Stimulated activated CD8-positive, alpha-beta memory T cell treated with anti-CD3 and anti-CD28 coated beads, Interleukin-15, amount 100 ng/mL, for 4 hours (primary cell): ENCODE measurements at places on chromosomes 1 and 21.

DNA sequence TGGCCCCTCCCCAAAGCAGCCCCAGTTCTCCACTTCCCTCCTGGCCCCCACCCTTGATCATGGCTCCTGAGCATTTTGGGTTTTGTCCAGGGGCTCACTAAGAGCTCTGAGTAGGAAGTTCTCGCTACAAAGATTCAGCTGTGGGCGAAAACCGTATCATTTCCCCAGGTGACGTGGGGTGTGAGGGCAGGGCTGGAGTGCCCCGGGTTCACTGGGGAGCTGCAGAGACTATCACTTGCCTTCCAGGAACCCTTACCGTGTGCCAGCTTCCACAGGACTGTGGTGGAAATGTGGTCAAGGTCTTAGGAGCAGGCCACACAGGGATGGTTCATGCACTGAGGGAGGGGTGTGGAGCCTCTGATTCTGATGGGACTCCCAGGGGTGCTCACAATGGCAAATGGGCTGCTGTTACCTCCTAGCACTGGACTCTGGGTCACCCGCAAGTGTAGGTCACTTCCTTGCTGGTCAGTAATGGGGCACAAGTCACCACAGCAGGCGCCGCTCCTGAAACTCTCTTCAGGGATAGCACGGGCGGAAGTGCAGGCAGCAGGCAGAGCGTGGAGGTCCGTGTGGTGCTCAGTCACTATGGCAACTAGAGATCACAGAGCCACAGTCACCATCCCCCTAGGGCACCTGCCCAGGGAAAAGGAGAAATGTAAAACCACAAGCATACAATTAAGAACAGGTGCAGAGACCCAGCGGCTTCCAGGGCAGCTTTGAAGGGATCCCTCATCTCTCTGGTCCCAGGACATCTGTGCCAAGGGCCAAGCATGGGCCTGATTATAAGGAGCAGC is 35.4 kb downstream of the RSPH1 start:
- no peak for DNase-seq

DNA sequence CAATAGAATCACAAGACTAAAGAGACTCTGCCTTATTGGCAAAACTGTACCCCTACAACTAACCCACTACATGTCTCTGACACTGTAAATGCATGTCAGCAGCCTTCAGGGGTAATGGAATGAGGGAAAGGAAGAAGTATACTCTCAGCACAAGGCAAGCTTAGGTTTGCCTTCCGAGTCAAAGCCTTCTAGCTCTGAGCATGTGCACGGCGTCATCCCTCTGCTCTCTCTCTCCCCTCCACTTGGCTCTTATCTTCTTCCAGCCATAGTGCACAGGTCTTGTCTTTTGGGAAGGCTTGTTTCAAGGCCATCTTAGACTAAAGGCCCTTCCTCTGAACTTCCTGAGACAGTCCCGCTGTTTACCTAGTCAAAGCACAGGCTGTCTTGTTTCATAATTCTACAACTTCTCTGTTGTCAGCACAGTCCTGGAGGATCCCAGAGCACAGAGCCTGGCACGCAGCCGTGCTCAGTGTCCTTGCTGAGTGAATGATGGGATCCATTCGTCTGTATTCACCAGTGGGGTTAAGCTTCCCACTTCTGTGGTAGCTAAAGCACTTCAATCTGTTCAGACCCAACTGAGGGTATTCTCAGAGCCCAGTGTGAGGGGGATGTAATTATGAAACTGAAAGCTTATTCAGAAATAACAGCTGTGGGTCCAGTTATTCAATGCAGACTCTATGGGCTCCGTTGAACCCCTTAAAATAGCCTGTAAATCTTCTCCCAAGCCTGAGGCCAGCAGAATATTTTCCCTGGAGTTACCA is 166.5 kb upstream of the PLD5 start:
- no peak for DNase-seq

DNA sequence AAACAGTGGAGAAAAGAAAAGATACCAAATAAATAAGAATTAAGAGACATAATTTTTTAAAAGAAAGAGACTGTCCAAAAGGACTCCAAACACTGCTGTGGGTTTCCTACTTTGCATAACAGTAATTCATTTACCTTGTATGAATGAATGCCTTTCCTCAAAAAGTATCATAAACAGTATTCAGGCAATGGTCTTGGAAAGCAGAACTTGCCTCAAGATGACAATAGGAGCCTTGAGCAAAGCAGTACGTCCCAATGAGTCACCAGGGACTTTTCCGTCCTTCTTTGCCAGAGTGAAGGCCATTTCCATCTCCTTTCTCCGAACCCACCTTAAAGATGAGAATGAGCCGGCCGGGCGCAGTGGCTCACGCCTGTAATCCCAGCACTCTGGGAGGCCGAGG is 186.4 kb downstream of the ZBTB18 start:
- DNase-seq: no peak

GRCh38 chr1:94565901-94566300 is 24.3 kb upstream of the F3 start:
- DNase-seq: no peak

DNA sequence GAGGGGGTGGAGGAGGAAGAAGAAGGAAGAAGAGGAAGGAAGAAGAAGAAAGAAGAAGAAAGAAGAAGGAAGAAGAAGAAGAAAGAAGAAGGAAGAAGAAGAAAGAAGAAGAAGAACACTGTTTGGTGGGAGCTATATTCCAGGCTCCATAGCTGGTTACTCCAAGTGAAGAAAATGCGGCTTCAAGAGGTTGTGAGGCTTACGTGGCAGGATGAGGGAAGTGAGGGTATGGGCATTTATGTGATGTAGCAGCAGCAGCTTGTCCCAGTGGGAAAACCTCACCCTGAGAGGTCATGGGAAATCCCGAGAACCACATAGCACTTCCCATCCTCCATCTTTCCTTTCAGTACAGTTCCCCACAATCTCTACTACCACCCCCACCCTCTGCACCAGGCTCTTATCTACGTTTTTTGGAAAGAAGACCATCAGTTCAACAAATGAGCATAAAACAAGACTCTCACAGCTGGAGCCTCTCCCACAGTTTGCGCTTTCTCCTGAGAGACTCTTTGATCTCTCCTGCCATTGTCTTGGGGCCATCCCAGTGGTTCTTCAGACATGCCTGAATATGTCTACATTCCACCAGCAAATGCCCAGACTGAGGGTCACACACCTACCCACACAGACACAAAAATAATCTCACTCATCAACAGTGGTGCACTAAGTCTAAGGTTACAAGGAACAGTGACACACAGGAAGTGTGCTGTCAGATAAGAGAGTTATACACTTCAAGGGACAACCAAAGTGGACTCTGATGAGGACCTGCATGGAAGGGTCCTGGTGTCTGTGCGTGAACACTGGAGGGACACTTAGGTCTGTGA is 77.9 kb upstream of the KCNJ15 start:
- DNase-seq: no peak

- no peak for DNase-seq
Measured at GRCh38 chr1:179719272-179719671, 23.8 kb upstream of the FAM163A start.

DNA sequence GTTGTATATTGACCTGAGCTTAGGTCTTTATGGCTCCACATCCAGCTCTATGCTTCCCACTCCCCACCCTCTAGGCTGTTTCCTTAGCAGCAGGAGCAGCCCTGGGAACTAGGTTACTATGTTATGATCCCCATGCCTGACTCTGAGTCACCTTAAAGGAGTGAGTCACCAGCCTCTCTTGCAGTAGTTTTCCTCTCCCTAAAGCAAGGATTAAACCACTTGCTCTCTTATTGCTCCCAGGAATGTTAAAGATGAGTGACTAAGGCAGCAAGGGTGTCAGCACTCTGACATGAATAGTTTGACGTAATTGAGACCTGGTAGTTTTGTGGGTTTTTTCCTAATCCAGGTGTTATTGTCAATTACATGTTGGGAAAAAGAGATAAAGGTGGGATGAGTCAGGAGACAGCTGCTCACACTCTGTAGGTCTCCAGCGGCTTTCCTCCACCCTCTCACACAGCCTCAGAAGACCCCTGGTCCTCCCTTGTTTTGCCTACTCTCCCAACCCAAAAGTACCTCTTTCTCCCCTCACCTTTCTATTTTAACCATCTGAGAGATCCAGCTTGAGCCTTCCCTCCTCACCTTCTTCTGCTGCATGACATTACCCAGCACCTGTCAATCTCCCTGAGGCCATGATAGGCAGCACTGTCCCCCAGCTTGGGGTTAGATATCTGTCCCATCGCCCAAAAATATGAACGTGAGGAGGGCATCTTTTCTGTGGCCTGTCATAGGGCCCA is 369.1 kb upstream of the VAMP3 start:
- no peak for DNase-seq

GRCh38 chr1:33640114-33640660 is 167.7 kb downstream of the ZSCAN20 start:
- DNase-seq: no peak

- DNase-seq: peak; percentile 30
Measured at GRCh38 chr1:172845371-172845770, 186.5 kb downstream of the FASLG start.

- peak; percentile 30 for DNase-seq
Measured at GRCh38 chr1:201982082-201982622, 296 bp upstream of the RNPEP start.

GRCh38 chr1:95201905-95202304 is 32.1 kb upstream of the RWDD3 start:
- DNase-seq: no peak

GRCh38 chr1:43621386-43621785 is 28.6 kb upstream of the KDM4A start:
- DNase-seq: no peak

- no peak for DNase-seq
Measured at GRCh38 chr1:20552728-20553445, 514 bp downstream of the FAM43B start.

GRCh38 chr1:27106561-27107323 is 48.2 kb downstream of the SLC9A1 start:
- no peak for DNase-seq

DNA sequence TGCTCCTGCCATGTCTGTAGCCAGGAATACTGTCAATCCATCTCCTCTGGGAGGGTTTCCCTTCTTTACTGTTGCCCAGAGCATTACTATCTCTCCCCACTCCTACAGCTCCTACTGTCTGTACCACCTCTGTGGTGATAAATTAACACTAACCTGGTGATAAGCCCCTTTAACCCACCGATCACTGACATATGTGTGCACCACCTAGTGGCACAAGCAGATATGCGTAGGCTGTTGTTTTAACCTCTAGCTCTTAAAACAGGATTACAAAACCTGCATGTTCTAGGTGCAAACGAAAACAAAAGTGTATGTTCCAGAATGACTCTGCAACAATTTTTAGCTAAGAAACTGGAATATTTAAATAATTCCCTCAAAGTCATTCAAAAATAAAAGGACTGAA is 93.9 kb upstream of the BEND5 start:
- no peak for DNase-seq

GRCh38 chr1:230142608-230143210 is 75.7 kb downstream of the GALNT2 start:
- no peak for DNase-seq

- DNase-seq: no peak
Measured at GRCh38 chr1:197200272-197200899, 53.9 kb upstream of the ASPM start.

- no peak for DNase-seq
Measured at GRCh38 chr1:50974618-50974935, 4.5 kb downstream of the CDKN2C start.

DNA sequence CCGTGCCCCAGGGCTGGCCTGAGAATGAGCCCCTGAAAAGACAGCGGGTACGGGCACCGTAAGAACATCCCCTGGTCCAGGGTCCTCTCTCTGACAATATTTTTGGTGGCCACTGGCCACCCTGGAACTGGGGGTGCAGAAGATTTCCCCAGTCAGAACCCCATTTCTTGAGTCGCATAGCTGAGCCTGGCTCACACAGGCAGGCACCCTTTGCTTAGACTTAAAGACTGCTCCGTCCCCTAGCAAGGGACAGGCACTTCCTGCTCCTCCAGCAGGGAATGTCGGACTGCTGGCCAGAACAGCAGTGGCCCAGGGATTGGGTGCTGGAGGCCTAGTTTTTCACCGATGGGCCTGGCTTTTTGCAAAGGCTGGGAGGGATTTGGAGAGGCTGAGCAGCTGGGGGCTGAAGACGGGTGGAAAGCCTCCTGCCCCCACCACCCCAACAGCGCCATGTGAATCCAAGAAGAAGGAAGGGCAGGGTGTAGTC is 4.3 kb downstream of the OLIG2 start:
- no peak for DNase-seq

DNA sequence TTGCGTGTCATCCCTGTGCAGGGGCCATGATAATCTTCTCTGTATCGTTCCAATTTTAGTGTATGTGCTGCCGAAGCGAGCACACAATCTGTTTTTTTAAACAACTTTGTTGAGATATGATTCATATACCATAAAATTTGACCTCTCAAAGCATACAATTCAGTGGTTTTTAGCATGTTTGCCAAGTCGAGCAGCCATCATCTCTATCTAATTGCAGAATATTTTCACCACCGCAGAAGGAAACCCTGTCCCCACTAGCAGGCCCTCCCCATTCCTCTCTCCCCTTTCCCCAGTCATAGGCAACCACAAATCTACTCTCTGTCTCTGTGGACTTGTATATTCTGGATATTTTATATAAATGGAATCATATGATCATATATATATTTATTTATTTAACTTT is 78.7 kb upstream of the TINAGL1 start:
- DNase-seq: no peak

- no peak for DNase-seq
Measured at GRCh38 chr1:176531036-176531435, 68.1 kb downstream of the PAPPA2 start.

DNA sequence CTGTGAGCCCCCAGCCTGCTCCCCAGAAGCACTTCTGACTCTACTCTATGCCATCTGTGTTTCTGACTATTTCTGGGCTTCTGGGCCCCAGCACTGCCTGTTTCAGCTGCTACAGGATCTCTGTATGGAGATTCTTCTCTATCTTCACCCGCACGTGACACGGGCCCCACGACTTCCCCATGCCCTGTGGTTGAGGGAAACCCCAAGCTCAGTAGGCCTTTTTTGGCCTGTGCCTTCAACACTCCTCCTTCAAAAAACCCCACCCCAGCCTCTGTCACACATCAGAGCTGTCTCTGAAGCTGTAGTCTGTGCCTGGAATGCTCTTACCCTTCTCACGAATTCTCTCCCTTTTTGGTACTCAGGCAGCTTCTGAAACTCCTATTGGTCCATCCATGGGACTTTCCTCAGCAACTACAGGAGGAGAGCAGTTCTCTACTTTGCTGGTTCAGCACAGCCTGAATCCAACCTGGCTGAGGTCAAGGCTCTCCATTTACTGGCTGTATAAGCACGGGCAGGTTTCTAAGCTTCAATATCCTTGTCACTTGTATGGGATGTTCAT is 2.0 kb upstream of the NID1 start:
- peak; percentile 32 for DNase-seq

DNA sequence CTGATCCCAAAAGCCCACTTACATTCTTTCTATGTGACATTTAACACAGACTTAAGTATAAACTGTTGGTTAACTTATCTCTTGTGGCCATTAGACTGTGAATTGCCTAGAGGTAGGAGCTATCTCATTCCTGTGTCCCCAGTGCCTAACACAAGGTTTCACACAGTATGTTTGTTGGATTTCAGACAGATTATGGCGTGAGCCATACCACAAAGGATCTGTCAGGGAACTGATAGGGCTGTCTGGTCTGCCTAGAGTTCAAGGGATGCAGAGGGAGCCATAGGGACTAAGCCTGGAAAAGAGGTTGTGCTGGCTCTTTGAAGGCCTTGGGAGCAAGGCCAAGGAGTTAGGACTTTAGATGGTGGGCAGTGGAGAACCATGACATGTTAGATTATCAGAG is 40.0 kb downstream of the MEF2D start:
- DNase-seq: no peak
